NCI-H1694 treated with DMSO at 0.1 percent for 48 hours (cell line): ENCODE measurements at places on chromosomes 3 and 15.

DNA sequence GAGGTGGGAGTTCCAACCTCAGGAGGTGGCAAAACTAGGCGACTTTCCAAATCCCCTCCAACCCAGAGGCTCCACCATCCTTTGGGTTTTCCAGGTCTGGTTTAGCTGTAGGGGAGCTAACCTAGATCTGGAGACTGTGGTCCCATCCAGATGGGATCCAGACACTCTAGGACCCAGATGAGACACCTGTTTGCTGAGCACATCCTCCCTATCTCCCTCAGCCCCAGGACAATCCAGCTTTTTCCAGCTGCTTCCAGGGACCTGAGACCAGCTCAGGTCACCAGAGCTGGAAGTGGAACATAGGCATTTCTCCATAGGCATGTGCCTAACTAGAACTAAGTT lies 18.2 kb downstream of the CRTAP start:
- no peak for DNase-seq

- no peak for DNase-seq
Measured at GRCh38 chr3:193507566-193507965, 47.1 kb downstream of the ATP13A4 start.

DNA sequence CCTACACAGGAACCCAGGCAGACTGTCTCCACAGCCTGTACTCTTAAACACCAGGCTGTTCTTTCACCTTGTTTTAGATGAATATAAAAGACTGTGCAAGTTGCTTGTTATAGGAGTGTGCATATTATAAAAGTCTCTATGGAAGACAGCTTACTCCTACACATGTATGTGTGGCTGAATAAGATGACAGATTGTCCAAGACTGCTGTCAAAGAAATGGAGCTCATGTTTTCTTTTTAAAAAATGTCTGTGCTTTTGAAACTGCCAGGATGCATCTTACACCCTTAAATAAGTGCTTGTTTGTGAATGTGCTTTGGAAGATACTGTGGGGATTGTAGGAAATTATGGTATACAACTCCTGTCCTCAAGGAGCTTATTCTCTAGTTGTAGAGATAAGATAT lies 237.4 kb downstream of the BBX start:
- DNase-seq = no peak

DNA sequence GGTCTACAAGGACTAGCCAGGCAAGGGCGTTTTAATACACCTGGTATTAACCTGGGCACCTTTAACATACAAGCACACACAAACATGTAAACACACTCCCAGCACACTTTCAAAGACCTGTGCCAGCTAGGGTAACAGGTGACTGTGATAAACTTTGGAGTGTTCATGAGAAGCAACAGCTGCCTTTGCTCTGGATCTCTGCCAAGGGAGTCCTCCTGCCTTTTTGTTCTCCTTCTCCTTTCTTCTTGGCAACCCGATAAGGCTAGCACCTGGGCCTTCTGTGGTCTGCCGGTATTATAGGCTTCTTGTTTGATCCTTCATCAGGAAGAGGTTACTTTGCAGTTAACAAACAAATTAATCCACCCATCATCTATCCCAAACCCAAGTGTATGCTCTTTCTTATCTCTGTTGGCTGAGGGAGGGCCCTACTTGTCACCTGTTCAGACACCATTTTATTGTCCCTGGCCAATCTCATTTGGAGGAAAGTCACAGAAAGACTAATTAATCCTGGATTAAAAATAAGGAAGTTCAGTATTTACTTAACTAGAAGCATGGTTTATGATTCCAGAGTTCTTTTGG lies at the start of gene RETNLB:
Gene RETNLB (minus strand): TSS at position 7 of the 579 bp plus-strand sequence. CDS start 225 bp downstream, outside the sequence.
- DNase-seq = no peak

GRCh38 chr3:159147813-159148212 lies 346.0 kb downstream of the MFSD1 start:
- DNase-seq = no peak

DNA sequence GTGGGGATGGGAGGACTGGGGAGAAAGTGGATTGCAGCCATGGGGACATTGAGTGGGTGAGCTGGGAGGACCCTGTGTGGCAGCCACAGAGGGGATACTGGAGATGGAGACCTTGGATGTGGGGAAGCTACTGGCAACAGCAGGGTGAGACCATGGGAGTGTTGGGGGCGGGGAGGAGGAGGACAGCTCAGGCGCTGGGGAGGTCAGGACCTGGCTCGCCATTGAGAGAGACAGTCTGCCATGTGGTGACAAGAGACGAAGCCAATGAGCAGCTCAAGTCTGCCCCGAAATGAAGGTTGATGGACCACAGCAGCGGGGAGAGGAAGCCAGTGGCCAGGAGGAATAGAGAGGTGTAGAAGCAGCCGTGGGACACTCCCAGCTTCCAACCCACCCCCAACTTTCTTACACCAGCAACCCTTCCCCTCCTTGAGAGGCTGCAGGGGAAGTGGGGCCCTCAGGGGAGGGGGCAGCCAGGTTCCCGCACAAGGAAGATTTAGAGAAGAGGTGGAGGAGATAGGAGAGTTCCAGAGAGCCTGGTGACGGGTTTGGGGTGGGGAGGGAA lies 118.1 kb downstream of the ASB7 start:
- DNase-seq = no peak

GRCh38 chr15:89090791-89091626 lies 2.8 kb downstream of the ABHD2 start:
- no peak for DNase-seq

DNA sequence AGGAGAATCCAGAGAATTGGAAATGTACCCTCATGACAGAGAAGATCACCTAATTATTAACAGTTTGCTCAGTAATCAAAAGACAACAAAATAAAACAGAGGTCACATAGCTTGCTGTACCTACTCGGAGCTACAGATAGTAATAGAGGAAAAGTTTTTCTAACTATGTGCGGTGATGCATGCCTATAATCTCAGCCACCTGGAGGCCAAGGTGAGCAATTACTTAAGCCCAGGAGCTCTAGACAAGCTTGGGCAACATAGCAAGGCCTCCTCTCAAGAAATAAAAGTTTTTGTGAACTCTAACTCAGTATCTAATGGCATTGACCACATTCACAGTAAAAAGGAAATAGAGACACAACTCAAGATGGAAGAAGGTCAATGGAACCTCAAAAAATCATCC lies 243.6 kb downstream of the ATP8B4 start:
- no peak for DNase-seq

DNA sequence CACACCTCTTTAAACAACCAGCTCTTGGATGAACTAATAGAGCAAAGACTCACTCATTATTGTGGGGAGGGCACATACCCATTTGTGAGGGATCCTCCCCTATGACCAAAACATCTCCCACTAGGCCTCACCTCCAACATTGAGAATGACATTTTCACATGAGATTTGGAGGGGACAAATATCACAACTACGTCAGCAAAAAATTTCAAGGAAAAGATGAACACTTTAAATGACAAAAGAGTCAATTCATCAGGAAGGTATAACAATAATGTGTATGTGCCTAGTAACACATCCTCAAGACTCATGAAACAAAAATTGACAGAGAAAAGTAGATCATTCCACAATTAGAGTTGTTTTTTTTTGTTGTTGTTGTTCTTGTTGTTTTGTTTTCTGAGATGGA lies 38.4 kb upstream of the CHD2 start:
- DNase-seq = no peak

DNA sequence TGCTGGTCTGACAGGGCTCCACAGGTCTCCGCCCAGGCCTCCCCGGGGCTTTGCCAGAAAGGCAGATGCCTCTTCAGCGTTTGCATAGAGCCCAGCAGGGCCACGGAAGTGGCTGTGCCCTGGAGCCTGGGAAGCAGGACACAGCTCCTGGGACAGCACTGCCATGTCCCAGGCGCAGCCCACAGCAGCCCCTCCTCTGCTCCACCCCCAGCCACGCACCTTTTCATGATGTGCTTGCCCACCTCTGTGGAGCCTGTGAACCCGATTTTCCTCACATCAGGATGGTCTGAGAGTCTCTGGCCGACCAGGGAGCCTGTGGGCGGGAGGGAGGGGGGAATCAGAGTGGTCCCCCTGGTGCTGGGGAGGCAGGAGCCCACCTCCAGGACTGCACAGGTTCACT lies 33.9 kb upstream of the SLC41A3 start:
- DNase-seq = no peak

DNA sequence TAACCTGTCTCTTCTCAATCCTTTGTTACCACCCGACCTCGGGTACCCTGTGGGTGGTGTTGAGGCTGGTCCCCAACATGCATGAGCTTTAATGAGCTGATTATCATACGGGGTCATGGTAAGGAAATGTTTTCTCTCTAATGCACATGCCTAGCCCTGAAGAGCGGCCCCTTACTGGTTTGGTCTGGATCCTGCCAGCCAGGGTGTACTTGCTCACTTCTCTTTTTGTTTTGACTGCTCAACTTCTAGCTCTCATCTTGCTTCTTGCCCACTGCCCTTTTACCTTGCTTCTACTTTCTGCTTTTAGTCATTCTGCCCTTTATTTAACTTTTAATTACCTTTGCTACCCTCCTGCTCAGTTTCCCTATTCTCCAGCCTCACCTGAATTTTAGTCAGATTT lies 44.3 kb upstream of the ACAD9 start:
- DNase-seq = no peak

GRCh38 chr15:67832897-67833709 lies 6.7 kb downstream of the RNU6-1 start:
- no peak for DNase-seq

- DNase-seq = no peak
Measured at GRCh38 chr3:46863261-46863782, at the start of gene MYL3. TSS of gene MYL3 (minus strand) at chr3:46863444. CDS start at chr3:46863390, 54 bp downstream.

DNA sequence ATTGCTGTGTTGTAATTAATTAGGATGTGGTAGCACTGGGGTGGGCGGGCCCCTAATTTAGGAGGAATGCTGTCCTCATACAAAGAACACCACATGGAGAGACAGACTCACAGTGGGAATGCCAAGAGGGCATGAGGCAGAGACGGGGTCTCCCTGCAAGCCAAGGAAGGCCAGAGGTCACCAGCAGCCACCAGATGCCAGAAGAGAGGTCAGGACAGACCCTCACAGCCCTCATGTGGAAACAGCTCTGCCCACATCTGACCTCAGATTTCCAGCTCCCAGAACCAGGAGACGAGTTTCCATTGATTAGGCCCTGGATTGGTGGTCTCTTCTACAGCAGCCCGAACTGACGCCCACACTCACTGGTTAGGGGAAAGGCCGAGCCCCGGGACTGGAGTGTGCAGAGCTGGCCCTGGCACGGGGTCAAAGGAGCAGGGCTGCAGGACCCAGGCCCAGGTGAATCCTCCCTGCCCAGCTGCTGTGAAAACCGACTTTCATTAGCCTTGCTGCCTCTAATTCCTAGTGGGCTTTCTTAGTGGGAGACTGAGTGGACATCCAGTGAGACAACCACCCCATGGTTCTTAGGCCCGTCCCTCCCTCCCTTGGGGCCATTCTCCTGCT lies 43.0 kb upstream of the SLC41A3 start:
- no peak for DNase-seq

- no peak for DNase-seq
Measured at GRCh38 chr15:41695750-41696436, 35.7 kb downstream of the MGA start.

DNA sequence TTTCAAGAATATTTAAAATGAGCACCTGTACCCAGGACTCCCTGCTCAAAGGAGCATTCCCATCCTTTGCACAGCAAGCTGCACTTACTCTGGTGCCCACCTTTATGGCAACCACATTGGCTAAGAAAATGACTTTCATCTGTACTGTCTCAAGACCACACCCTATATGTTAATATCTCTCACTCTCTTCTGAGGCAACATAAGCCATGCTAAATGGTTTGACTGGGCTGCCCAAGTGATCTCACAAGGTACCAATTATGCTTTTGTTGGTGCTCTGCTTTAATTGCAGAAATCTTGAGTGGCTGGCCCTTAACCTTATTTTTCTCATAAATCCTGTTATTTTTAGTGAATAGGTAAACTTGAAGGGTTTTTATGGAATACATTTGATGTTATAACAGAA lies 17.7 kb downstream of the RYK start:
- no peak for DNase-seq

DNA sequence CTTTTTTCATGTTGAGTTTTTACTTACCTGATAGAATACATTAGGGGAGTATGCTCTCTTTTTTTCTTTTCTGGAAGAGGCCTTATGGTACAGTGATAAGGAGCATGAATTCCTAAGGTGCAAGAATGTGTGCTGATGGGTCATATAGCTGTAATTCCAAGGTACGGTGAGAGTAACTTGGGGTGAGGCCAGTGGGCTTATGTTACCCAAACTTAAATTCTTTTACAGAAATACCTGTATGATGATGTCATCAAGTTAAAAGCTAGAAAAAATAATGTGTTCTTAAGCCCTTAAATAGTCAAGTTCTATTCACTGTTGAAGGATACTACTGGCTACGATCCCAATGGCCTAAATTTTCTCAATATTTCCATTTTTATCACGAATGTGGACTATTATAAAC lies 111.2 kb downstream of the GMPS start:
- no peak for DNase-seq

- no peak for DNase-seq
Measured at GRCh38 chr3:108342837-108343486, 46.6 kb downstream of the HHLA2 start.

- DNase-seq = no peak
Measured at GRCh38 chr3:72398781-72399180, 449.5 kb downstream of the SHQ1 start.

DNA sequence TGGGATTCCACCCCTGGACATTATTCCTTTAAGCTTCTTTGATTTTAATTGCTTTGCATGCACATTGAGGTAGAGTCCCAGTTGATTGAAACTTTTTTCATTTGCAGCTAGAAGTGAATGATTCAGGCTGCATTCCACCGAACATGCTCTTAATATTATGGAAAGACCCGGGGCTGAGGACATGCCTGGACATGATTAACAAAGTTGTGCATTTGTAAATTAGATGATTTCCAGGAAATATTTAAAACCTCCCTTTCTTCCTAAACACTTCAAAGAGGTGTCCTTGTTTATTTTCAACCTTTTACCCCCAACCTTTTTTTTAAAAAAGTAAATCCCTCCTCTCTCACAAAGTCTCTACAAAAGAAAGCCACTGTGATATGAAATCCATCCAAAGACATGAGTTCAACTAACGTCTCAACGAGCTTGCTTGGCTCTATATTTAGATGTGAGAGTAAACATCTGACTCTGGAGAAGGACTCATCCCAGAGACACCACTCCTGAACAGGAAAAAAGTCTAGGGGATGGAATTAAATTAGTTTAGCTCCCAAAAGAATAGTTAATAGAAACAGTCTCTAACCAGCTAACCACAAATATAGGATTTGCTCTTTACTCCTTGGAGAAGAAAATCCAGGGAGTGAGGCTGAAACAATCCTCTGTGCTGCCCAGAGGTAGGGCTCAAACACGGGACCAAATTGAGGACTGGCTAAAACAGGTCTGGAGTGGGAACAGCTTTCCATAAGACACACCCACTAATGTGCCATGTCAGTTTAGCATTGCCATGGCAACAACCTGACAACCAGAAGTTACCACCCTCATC lies 83.1 kb downstream of the XXYLT1 start:
- no peak for DNase-seq

DNA sequence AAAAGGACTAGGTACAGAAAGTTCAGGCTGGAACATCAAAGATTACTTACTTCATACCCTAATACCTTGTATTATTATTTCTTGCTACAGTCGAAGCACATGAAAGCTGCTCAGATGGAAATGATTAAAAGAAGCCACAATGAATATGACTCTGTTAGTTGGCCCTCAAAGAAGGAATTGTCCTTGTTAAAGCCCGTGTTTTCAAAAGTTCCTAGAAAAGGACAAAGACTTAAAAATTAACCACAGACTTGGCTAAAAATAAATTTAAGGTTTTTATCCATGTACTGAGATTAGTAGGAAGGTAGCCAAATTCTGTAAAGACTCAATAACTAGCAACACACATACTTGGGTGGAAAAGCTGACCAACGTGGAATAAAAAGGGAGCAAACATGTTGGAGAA lies 251.0 kb upstream of the RARB start:
- DNase-seq = no peak

GRCh38 chr3:87136066-87136596 lies 91.0 kb upstream of the CHMP2B start:
- no peak for DNase-seq

GRCh38 chr3:56855856-56856512 lies 54.2 kb upstream of the ARHGEF3 start:
- DNase-seq = no peak
